ENCODE measurements at places on chromosomes 3 and 15.

GRCh38 chr15:82833362-82833682 lies 23.9 kb downstream of the WHAMM start:
- no peak for DNase-seq
- peaks cover 100% of the 10 kb centered on the region for H3K36me3 ChIP-seq
- no peaks in the 10 kb centered on the region for H3K27me3 ChIP-seq

DNA sequence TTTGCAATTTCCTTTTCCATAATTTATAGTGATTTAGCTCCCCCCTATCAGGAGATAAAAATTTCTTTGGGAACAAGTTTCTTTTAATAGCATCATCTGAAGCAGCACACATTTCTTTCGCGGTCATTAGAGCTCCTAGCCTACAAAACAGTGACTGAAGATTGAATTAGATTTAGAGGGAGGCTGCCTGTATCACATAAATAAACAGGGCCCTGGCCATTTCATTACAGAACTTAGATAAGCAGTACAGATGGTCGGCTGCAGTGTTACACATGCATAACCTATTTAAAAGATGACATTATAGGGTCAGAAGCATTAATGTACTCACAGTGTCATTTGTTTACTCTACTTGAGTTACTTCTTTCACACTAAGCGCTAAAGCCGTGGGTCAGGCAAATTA lies 81.4 kb upstream of the SLC25A26 start:
- H3K4me3 ChIP-seq: no peak overlapping the region
- no peaks in the 10 kb centered on the region for H3K4me1 ChIP-seq
- DNase-seq: no peak
- no peak overlapping the region for H3K27ac ChIP-seq
- H3K27me3 ChIP-seq: no peaks in the 10 kb centered on the region

DNA sequence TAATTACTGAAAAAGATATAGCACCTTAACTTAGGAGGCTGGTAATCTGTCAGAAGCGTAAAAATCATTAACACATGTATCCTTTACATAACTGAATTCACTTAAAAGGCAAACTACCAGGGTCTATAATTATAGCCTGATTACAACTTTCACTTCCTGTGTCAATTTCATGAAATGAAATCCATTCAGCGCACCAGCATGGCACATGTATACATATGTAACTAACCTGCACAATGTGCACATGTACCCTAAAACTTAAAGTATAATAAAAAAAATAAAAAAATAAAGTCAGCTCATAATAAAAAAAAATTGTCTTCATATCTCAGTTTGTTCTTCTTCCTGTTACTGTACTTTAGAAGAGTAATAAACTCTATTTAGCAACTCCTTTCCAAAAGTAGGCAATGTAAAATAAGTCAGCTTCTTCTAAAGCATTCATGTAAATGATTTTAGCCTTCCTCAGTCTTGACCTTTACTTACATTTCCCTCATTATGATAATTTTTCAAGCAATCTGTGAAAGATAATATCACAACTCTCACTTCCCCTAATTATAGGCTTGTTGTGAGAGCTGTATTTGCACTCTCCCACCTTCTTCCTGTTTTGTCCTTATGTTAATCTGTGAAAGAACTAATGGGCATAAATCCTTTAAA lies 50.1 kb downstream of the KBTBD8 start:
- H3K27ac ChIP-seq: no peak overlapping the region
- no peaks in the 10 kb centered on the region for H3K27me3 ChIP-seq
- no peaks in the 10 kb centered on the region for H3K36me3 ChIP-seq
- H3K4me1 ChIP-seq: no peaks in the 10 kb centered on the region
- no peak overlapping the region for H3K4me3 ChIP-seq

- H3K27me3 ChIP-seq: no peaks in the 10 kb centered on the region
- no peaks in the 10 kb centered on the region for H3K36me3 ChIP-seq
- no peak overlapping the region for H3K27ac ChIP-seq
- no peaks in the 10 kb centered on the region for H3K4me1 ChIP-seq
Observed at GRCh38 chr15:97933589-97933988, 26.9 kb upstream of the ARRDC4 start.
